BJ (cell line): ENCODE measurements at places on chromosomes 2 and 18. TPM values are rescaled to one million over a fixed set of nuclear protein-coding genes. Genes with fewer than 3 reads are reported as not detected.

DNA sequence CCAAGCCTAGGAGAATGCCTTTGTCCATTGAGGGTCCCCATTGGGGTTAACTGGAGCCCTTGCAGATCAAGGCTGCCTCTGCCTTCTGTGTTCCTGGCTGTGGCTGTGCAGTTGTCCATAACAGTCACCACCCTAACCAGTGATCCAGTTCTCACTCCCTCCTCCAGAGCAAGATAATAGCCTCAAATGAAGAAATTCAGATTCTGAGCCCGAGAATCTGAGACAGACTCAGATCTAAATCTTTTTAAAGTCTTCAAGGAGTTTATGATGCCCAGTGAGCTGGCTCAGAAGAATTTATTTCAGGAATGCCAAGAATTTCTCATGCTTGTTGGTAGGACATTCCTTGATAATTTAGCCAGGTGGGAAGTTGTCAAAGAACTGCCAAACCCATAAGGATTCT lies 44.3 kb upstream of the RAB6C start:
- DNase-seq, result no peak

DNA sequence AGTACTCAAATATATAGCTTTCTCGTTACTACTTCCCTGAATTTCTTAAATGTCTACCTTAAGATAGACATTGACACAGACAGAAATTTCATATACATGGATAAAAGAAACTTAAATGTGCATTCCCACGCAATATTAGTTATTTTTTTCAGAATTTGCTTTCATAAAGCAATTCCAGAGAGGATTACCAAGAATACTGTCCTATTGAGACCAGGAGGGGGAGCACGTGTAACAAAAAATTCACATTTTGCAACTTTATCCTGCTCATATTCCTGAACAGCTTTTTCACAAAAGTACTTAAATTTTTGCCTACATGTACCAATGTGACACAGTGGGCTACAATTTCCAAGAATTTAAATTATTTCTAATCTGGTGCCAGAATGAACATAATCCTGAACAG lies 30.7 kb upstream of the ERCC3 start:
- no peak for DNase-seq

Gene SEC11C
- 18.2 and 32.0 TPM in 2 replicates for polyA plus RNA-seq

Gene VWC2L
- not detected in 2 replicates for polyA plus RNA-seq

DNA sequence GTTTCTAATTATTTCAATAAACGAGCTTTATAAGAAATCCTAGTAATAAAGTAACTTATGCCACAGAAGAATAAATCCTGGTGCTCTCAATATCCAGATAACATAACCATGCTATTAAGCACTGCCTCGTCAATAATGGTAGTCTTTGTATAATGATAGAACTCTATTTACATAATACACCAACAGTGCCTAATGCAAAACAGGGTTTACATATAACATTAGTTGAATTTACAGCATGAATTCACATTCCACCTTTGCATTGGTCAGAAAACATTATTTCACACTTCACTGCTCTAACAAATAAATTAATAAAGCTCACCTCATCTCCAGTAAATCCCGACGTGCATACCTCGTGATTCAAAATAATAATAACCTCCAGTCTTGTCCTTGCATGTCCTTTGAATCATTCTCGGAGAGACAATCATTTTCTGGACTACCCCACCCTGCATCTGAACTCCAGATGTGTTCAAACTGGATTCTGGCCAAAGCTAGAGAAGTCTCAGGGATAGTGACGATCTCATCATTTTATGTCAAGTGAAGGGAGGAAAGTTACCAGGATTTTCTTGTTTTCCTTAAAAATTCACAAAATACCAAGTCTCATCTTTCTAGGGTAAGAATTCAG lies 189.2 kb downstream of the NCKAP5 start:
- DNase-seq, result peak; percentile 75

DNA sequence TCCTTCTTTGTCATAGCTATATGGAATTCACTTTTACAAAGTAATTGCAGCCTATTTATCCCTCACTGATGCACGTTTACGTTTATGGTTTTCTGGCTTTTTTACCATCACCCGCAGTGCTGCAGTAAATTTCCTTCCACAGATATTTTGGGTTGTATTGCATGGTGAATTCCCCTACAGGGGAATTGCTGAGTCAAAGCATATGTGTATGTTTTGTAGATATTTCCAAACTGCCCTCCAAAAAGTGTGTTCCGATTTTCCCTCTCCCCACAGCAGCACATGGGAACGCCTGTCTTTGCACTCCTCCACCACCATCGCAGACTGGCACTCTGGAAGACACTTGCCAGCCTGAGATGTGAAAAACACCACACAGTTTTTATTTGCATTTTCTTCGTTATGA lies 80.6 kb upstream of the UXS1 start:
- no peak for DNase-seq

Gene ATP6V1C2
- polyA plus RNA-seq, result 0.04 and 0.12 TPM in 2 replicates

GRCh38 chr2:189657867-189658266 lies 3.4 kb upstream of the ASNSD1 start:
- DNase-seq, result no peak

Gene TDRD15
- not detected in 2 replicates for polyA plus RNA-seq

- no peak for DNase-seq
Observed at GRCh38 chr2:224293976-224294375, 107.9 kb downstream of the FAM124B start.

DNA sequence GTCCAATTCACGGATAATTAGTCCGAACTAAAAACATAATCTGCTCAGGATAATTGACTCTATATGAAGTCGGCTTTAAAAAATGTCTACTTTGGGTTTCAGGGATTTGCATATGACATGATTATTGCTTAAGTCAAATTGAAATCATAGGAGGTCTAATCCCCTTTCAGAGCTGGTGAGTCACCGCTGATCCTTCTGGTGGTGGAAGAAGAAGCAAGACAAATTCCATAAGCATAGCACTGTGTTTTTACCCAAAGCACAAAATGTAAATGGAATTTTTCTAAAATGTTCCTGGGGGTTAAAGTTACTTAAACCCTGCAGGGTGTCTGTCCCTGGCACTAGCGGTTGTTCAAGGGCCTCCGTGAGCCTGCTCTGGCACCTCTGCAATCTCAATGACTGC lies 460.2 kb downstream of the LRATD1 start:
- no peak for DNase-seq
